ENCODE measurements at places on chromosomes 4 and X. TPM values are rescaled to one million over a fixed set of nuclear protein-coding genes. Genes with fewer than 3 reads are reported as not detected.

Gene RHOXF2
- not detected for total RNA-seq

Gene DGKK
- total RNA-seq: not detected

Gene SPP1
- 6.5 TPM for total RNA-seq

Gene CLTRN
- not detected for total RNA-seq

Gene FAM9C
- total RNA-seq: not detected

Gene OPN1MW
- total RNA-seq: not detected

Gene LDOC1
- total RNA-seq: 38.0 TPM

Gene SPANXN4
- not detected for total RNA-seq

Gene HHIP
- total RNA-seq: 0.97 TPM

Gene PNCK
- 5.1 TPM for total RNA-seq

Gene TMSB15A
- 6.6 TPM for total RNA-seq

Gene TCP11X2
- total RNA-seq: not detected

Gene RAB40AL
- total RNA-seq: 1.3 TPM

Gene DCHS2
- 0.13 TPM for total RNA-seq

Gene KLKB1
- not detected for total RNA-seq

Gene CFAP299
- not detected for total RNA-seq

Gene SLITRK4
- total RNA-seq: 0.11 TPM

Gene SHROOM4
- 2.5 TPM for total RNA-seq
